ENCODE measurements at places on chromosomes 2 and 18.

GRCh38 chr2:45889620-45890370 lies 238.3 kb downstream of the PRKCE start:
- no peak for DNase-seq

- no peak for DNase-seq
Measured at GRCh38 chr18:76955524-76956170, 133.3 kb downstream of the ZNF236 start.

- no peak for DNase-seq
Measured at GRCh38 chr2:231933916-231934401, 7.8 kb upstream of the NPPC start.

DNA sequence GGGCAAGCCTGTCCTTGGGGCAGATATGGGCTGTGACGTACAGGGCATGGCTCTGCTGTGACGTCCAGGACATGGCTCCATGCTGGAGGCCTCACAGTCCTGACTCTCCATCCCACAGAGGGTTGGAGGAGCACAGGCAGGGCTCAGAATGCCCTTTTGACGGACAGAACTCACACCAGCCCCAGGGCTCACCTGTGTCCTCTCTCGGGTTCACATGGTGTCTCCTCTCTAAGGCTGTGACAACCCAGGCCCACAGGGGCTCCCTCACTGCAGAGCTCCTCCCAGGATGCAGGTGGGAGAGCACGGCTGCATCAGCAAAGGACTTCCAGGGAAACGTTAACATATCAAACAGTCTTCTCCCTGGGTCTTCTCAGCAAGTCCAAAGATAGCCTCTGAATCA lies 133.8 kb downstream of the EIPR1 start:
- DNase-seq: no peak

- DNase-seq: no peak
Measured at GRCh38 chr2:4381049-4381448, 677.7 kb downstream of the DCDC2C start.

DNA sequence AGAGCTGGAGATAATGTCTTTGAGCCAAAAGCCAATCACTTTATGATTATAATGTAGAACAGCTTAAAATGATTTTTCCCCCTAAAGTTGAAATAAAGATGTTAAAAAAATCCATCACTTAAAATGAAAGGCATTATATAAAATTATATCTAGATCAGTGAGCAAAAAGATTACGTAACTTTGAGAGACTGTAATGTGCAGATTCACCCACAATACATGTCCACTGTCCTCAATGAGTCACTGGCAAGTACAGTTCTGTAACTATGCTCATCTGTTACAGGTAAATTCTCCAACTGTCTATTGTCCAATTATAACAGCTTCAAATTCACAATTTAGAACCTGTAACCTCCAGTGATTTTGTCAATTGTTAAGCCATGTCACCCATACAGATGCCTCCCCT lies 19.0 kb downstream of the FAM161A start:
- DNase-seq: no peak

- DNase-seq: no peak
Measured at GRCh38 chr2:147204102-147204501, 640.7 kb upstream of the ACVR2A start.

DNA sequence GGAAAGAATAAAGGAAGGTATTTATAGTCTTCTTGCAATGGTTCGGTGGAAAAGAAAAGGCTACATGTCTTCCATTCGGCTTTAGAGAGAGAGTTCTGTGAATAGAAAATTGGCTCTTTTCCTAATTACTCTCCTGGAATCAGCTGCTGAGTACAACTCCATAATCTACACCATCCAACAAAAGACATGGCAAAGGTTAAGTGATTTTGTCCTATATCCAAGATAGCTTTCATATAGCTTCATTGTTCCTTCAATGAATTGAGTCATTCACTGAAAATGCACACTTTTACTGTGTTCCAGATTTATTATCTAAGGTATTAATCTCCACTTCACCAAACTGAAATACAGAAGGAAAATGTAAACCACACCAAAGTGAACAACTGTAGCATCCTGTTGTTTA lies 514.5 kb downstream of the LRRTM4 start:
- no peak for DNase-seq

DNA sequence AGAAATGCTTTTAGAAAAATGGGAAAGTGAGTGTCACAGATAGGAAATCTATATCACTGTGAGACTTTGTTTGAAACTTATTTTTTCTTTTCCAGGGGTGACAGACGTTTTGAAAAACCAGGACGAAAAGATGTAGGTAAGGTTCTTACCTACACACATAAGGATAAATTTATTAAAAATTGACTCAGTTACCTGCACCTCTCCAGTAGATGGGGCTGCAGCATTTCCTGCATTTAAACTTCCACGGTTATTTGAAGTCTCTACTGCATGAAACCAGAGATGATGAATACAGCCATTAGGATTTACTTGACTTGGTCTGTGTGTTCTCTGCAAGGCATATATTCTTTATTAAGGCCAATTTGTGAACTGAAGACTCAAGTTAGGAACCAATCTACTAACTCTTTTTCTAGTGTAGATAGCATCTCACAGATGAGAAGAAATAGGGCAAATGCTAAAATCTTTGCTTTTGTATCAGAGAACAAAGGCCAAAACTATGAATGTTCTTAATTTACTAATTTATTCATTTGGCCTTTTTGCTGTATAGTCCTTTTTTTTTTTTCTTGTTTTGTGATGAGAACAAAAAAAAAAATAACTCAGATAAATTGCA lies 15.0 kb downstream of the KCNJ13 start:
- peak; percentile 21 for DNase-seq
